Cortex of kidney (tissue), 1 donor: ENCODE measurements at places on chromosomes 6 and 20.

DNA sequence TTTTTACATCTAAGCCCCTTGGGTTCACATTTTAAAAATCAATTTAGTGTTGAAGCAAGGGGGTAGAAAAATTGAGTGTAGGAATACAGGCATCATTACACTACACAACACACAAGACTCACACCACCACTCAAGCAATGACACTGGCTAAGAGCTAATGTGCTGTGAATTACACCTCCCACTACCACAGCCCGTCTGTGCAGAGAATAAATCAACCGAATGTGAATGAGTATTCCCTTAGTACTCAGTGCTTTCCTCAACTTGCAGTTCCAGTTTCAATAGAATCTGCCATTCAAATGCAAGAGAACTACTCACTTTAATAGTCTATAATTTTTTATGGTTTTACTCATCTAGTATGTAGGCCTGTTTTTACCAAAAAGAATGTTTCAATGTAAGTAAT, 114.4 kb downstream of the PDSS2 start:
- no peak for DNase-seq

DNA sequence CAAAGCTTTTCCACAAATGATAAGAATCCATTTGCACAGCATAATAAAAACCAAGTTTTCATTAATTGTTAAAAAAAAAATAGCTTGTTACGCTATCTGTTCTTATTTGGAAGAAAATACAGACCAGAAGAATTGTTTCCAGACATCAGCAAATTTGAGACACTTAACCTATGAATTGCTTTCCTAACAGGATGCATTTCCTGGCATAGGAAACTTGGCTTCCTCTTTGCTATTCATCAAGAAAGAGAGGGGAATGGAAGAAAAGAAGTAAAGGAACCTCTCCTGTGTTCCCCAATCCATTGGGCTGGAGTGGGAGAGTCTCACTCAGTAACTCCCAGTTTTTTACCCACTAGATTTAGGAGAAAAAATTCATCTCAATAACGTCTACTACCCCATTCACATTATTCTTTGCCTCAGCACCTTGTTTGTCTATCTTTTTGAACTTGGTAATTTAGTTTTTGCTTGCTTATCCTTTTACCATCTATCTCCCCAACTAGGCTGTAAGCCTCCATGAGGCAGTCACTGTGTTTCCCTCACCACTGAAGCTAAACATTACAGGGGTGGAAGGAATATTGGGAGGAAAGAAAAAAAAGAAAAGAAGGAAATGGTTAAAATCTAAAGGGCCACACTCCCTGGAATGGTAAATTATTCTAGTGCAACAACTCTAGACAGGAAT, 150.3 kb downstream of the COL21A1 start:
- no peak for DNase-seq

- DNase-seq, result no peak
Measured at GRCh38 chr6:157271441-157271840, 51.9 kb downstream of the TMEM242 start.

DNA sequence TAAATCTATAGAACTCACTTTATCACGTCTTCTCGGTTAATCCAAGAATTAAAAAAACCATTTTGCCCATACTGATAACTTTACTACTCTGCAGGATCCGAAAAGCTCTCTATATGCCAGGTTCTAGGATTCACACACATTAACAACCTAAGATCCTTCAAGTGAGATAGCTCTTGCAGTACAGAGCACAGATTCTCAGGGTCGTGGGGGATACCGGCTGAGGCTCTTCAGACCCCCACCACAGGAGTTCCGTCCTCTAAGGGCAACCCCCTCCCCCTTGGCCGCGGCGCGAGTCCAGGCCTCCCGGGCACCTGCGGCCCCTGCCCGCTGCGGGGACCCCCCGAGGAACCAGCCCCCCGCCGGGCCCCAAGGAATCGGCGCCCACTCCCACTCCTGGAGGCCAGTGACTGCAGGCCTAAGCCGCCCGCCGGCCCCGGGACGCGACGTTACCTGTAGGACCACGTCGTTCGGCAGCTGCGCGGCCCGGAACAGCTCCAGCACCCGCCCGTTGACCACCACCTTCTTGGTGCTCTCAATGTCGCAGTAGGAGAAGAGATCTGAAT, 892 bp downstream of the REPS1 start:
- DNase-seq, result no peak

- DNase-seq, result no peak
Measured at GRCh38 chr6:52538252-52538900, 38.5 kb downstream of the TRAM2 start.

- DNase-seq, result no peak
Measured at GRCh38 chr6:27604986-27605385, 132.1 kb upstream of the ZNF184 start.

- no peak for DNase-seq
Measured at GRCh38 chr20:38501858-38502436, 29.3 kb downstream of the RALGAPB start.

- DNase-seq, result no peak
Measured at GRCh38 chr6:79672631-79673111, 41.5 kb downstream of the SH3BGRL2 start.

DNA sequence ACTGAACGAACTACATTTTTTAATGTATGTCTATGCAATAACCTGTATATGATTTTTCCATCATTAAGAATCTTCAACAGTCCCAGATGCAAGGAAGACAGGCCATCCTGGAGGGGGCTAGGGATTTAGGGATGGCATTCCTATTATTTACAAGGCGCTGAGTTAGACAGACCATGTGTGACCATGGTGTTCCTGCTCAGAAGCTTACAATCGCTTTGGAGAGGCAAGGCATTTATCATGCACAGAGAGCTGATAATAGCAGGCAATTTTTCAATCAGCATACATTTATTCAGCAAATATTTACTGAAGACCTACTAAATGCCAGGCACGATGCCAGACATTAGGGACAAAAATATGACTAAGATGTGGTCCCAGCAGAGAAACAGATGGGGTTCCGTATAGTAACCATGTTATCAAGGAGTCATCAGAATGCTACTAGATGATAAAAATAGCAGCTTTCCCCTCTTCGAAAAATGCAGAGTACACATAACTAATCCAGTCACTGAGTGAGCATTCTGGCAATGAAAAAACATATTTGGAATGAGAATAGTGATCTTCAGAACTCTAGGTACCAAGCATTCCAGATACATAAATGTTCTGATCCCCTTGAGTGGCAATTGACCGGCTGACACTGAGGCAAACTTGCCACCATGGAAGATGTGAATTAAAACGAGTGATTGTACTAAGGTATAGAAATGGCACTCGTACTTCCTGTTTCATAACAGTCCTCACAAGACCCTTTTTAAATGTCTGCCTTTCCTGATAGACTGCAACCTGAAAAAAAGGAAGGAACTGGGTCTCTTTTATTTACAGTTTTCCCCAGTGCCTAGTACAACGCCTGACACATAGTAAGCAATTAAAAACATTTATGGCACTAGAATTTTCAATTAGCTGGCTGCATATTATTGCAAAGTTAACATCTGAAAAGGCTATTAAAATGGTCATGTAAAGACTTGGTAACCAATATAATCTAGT, 135.7 kb downstream of the ATXN1 start:
- DNase-seq, result no peak

GRCh38 chr6:170188571-170189001, 102.3 kb downstream of the DLL1 start:
- no peak for DNase-seq

DNA sequence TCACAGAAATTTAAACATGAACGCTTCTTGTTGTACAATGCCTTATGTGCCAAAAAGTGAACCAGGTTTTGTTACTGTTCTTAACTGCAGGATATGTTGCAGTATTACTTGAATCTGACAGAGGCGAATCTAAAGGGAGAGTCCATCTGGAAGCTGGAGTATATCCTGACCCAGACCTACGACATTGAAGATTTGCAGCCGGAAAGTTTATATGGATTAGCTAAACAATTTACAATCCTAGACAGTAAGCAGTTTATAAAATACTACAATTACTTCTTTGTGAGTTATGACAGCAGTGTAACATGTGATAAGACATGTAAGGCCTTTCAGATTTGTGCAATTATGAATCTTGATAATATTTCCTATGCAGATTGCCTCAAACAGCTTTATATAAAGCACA, 19.9 kb downstream of the SMPDL3A start:
- no peak for DNase-seq

DNA sequence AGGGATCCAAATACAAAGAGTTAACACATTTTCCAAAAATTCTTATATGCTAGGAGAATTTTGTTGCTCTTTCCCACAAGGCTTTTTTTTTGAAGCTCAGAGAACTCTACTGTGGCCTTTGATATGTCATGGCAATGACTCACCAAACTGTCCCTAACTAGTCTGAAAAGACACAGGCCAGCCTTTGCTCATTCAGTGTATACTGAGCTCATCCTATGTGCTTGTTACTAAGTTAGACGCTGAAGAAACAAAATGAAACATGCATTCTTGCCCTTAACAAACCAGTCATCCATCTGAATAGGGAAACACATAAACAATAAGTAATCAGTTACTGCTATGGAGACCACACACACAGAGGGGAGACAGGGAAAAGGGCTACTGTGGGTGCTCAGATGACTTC, 291.8 kb downstream of the FOXC1 start:
- DNase-seq, result no peak

DNA sequence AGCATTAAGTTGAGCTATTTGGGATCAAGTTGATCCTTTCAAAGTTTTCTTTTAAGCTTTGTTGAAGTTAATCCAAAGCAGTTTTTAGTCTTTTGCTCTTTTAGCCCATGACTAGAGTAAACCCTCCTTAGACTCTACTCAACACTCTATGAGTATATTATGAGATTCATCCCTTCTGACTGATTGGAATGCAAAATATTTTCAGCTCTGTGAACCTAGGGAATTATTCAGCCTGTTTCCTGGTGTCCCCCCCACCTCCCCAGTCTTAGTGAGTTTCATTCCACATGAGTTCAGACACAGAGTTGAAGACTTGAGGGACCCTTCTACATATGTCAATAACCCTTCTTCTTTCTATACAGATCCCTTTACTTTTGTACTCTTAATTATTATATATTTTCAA, 413.7 kb downstream of the RFPL4B start:
- no peak for DNase-seq

DNA sequence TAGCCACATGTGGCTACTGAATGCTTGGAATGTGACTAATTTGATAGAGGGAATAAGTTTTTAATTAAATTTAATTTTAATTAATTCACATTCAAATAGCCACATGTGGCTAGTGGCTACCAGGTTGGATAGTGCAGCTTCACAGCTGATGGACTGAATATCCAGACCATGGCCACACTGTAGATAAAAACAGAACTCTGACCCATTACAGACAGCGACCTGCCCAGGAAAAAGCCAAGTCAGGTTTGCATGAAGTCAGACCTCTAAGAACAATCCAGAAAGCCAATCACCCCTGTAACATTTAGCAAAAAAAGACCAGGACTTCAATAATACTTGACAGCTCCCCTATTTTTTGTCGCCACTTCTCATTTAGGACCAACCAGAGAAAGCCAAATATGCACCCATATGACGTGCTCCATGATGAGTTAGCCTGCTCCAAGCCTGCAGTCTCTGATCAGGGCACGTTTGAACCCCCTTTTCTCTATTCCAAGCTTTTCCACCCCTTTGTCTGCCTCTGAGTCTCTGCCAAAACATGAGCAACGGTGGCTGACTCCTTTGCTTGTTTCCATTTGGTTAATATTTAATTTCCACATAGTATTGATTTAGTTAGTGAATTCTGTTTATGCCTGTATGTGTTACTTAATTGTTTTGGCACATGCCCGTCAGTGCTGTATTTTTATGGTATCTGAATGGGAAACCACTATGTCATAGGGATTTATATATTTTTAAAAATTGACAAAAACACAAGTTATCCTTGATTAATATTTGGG, 636.3 kb downstream of the UTRN start:
- no peak for DNase-seq

DNA sequence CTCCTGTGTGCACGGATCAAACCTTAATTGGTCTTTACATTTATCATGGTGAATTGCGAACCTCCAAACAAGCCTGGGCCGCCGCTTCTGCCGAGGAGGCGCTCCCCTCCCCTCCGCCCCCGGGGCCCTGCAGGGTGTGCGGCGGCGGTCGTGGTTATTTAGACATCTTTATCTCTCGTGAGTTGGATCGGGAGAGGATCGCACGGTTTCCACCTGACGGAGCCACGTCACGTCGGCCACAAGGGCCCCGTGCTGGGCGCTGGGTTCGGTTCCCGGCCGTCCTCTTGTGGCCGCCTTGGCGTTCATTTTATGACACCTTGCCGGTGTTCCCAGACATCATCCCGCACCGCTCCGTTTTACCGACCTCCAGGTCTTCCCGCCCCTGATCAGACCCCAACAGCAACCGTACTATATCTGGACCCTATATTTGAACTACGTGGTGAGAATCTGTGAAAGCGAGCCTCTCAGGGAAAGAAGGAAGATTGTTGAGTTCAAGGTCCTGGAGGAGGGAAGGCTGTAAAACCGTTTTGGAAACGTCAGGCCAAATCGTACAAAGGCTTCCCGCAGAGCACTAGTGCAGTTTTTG, 1.3 kb upstream of the CNR1 start:
- no peak for DNase-seq

DNA sequence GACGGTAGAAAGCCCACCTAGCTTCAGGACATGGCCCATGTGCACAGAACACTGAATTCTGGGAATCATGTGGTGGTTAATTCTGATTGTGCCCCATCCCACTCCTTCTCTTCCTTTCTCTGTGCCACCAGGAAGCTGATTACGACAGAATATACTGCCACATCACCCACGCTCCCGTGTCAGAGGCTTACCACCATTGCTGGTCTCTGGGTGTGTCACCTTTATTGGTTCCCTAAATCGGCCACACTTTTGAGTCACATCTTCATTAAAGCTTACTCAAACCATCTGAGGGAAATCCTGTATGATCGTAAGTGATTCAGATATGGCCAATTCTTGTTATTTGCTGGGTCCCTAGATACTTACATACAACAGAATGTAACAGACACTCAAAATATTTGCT, 3.1 kb downstream of the TRMT6 start:
- DNase-seq, result no peak

- DNase-seq, result no peak
Measured at GRCh38 chr6:105072798-105073199, 107.0 kb downstream of the POPDC3 start.

GRCh38 chr20:4256874-4257273, 241.5 kb upstream of the RNF24 start:
- no peak for DNase-seq

- no peak for DNase-seq
Measured at GRCh38 chr20:61697666-61698597, 367.7 kb downstream of the TAF4 start.

- DNase-seq, result no peak
Measured at GRCh38 chr6:48826152-48826515, 636.9 kb downstream of the MMUT start.

DNA sequence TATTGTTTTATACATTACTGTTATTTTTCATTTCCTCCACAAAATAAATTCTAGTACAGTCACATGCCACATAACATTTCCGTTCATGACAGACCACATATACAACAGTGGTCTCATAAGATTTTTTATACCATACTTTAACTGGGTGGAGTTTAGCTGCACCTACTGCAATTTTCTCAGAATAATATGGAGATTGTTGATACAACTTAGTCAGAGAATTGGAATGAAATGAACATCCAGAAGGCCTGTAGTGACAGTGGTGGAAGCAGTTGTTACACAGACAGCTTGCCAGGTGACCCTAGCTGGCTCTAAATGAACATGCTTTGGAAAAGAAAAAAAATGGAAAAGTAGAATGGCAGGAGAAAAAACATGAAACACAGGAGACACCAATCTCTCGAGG, 183.2 kb upstream of the TCF21 start:
- DNase-seq, result no peak

- DNase-seq, result no peak
Measured at GRCh38 chr6:107668743-107669474, 155.2 kb downstream of the SCML4 start.
